Osteoblast (primary cell): ENCODE measurements at places on chromosomes 4 and X. TPM values are rescaled to one million over a fixed set of nuclear protein-coding genes. Genes with fewer than 3 reads are reported as not detected.

GRCh38 chrX:13198056-13198761 lies 121.6 kb downstream of the ATXN3L start:
- no peaks in the 10 kb centered on the region for H3K36me3 ChIP-seq
- no peak for DNase-seq
- no peak overlapping the region for H3K27ac ChIP-seq
- H3K27me3 ChIP-seq: no peaks in the 10 kb centered on the region
- no peaks in the 10 kb centered on the region for H3K4me1 ChIP-seq

GRCh38 chr4:80990851-80991250 lies 39.7 kb upstream of the BMP3 start:
- no peak overlapping the region for H3K4me3 ChIP-seq
- H3K4me1 ChIP-seq: no peaks in the 10 kb centered on the region
- no peak for DNase-seq

GRCh38 chrX:3940000-3940610 lies 226.7 kb upstream of the PRKX start:
- H3K27me3 ChIP-seq: no peaks in the 10 kb centered on the region
- H3K27ac ChIP-seq: no peak overlapping the region
- DNase-seq: peak; percentile 39

- no peak overlapping the region for H3K4me3 ChIP-seq
- H3K36me3 ChIP-seq: no peaks in the 10 kb centered on the region
- DNase-seq: peak; percentile 44
Observed at GRCh38 chr4:8310306-8310705, 40.8 kb downstream of the HTRA3 start.

DNA sequence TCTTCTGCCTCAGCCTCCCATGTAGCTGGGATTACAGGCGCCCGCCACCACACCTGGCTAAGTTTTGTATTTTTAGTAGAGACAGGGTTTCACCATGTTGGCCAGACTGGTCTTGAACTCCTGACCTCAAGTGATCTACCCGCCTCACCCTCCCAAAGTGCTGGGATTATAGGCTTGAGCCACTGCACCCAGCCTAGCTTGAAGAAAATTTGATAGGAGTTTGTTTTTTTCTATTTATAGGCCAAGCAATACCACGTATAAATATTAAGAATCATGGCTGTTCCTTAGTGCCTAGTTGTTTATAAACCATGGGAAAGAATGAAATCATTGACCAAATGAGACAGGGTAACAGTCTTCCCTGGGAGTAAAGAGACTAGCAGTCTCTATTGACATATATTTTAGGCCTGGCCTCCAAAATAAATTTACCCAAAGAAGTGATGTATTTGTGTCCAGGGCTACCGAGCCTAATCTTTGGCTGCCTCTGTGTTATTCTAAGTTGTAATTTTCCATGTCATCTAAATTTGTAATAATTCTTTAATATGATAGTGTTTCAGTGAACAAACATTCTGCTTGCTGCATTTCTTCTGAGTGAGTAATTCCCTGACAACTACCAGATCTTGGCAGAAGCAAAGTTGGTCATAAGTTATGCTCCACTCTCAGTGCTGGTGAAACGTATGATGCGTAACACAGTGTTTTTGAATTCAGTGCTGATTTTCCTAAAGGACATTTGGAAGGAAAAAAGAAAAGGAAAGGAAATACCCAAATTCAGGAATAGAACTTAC lies 10.3 kb downstream of the PKD2 start:
- H3K4me3 ChIP-seq: peak overlapping the region; percentile 54
- peak; percentile 73 for DNase-seq
- peaks cover 18% of the 10 kb centered on the region for H3K36me3 ChIP-seq
- peak overlapping the region; percentile 98 for H3K27ac ChIP-seq
- peaks cover 37% of the 10 kb centered on the region for H3K4me1 ChIP-seq
- H3K27me3 ChIP-seq: no peaks in the 10 kb centered on the region

DNA sequence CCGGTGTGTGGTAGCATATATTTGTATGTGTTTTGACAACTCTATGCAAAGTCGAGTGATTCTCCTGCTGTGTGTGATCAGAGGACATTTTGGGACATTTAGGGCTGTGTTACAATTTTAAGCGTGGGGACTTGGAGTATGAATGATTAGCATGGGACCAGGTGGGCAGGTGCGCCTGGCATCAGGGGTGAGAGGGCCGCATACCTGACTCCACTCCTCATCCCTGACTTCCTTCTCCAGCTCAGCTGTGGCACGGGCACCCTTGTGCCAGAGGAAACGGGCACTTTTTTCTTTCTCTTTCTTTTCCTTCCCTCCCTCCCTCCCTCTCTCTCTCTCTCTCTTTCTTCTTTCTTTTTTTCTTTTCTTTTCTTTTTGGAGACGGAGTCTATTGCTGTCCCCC lies 15.7 kb upstream of the PLCXD1 start:
- no peaks in the 10 kb centered on the region for H3K27me3 ChIP-seq
- DNase-seq: peak; percentile 44
- H3K27ac ChIP-seq: no peak overlapping the region
- no peaks in the 10 kb centered on the region for H3K36me3 ChIP-seq
- H3K4me3 ChIP-seq: no peak overlapping the region

GRCh38 chr4:112001041-112001440 lies 144.2 kb upstream of the FAM241A start:
- no peak overlapping the region for H3K4me3 ChIP-seq
- no peaks in the 10 kb centered on the region for H3K27me3 ChIP-seq
- no peaks in the 10 kb centered on the region for H3K36me3 ChIP-seq
- DNase-seq: peak; percentile 46
- no peak overlapping the region for H3K27ac ChIP-seq
- no peaks in the 10 kb centered on the region for H3K4me1 ChIP-seq

DNA sequence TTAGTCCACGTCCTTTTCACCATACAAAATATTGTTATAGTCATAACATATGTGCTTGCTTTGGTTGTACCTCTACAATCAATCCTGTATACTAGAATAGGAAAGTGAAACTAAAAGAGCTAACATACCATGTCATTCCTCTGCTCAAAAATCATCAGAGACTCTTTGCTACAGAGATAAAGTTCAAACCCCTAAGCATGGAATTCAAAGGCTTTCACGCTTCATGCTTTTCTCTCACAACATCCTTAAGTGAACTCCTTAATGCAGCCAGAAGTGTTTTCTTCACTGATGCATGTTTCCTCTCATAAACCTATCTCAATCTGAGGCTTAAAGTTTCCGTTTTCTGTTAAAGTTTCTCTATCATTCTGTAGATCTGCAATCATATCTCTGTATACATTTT lies 744.6 kb upstream of the IGFBP7 start:
- no peaks in the 10 kb centered on the region for H3K27me3 ChIP-seq
- H3K4me3 ChIP-seq: no peak overlapping the region
- DNase-seq: no peak
- H3K4me1 ChIP-seq: no peaks in the 10 kb centered on the region

DNA sequence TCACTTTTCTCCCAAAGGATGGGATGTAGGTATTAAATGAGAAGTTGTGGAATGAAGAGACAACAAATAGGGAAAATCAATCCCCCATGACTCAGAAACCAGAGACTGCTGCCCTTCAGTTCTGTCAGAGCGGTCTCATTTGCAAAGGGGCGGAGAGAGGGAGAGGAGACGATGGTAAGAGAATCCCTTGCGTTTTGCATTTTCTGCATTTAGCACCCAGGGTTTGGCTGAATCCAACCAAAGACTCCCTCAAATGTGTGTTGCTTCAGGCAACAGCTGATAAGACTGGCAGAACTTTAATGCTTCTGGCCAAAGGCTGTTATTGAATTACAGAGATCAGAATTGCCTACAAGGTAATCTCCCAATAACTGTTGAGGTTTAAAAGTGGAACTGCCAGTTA lies 230.2 kb downstream of the EVC2 start:
- no peak for DNase-seq
- no peaks in the 10 kb centered on the region for H3K36me3 ChIP-seq
- H3K27ac ChIP-seq: no peak overlapping the region
- H3K4me1 ChIP-seq: no peaks in the 10 kb centered on the region
- H3K4me3 ChIP-seq: no peak overlapping the region

DNA sequence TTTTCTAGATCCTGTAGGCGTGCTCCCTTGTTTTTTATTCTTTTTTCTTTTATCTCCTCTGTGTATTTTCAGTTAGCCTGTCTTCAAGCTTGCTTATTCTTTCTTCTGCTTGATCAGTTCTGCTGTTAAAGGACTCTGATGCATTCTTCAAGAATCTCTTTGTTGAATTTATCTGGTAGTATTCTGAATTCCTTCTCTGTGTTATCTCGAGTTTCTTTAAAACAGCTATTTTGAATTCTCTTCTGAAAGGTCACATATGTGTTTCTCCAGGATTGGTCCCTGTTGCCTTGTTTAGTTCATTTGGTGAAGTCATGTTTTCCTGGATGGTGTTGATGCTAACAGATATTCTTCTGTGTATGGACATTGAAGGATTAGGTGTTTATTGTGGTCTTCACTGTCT lies 15.3 kb downstream of the RAB33B start:
- H3K4me3 ChIP-seq: no peak overlapping the region
- DNase-seq: no peak
- H3K4me1 ChIP-seq: no peaks in the 10 kb centered on the region
- H3K27me3 ChIP-seq: no peaks in the 10 kb centered on the region

GRCh38 chr4:48841045-48841827 lies 10.3 kb downstream of the OCIAD1 start:
- no peak overlapping the region for H3K27ac ChIP-seq
- peaks cover 49% of the 10 kb centered on the region for H3K36me3 ChIP-seq
- no peak for DNase-seq
- H3K4me3 ChIP-seq: no peak overlapping the region
- H3K4me1 ChIP-seq: no peaks in the 10 kb centered on the region
- H3K27me3 ChIP-seq: no peaks in the 10 kb centered on the region

- H3K27ac ChIP-seq: no peak overlapping the region
- H3K4me3 ChIP-seq: no peak overlapping the region
- DNase-seq: no peak
- H3K4me1 ChIP-seq: no peaks in the 10 kb centered on the region
Observed at GRCh38 chrX:32153585-32153984, 1057.8 kb downstream of the DMD start.

DNA sequence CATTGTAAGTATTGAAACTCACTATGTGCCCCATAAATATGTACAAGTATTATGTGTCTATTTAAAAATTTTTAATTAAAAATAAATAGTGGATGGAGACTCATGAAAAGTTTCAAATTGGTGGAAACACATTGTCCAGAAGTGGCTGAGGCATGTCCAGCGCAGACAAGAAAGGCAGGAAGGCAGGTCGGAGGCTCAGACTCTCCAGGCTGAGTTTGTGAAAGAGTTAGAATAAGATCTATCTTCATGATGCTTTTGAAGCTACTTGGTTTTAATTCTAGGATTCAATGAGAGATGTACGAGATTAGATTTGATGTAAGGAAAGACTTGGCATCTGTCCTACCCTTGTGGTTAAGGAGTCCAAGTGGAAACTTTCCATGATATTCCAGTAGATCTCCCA lies 19.8 kb downstream of the PNMA6F start:
- no peak overlapping the region for H3K27ac ChIP-seq
- no peak overlapping the region for H3K4me3 ChIP-seq
- H3K27me3 ChIP-seq: peaks cover 12% of the 10 kb centered on the region
- no peak for DNase-seq

GRCh38 chrX:113289503-113289902 lies 448.9 kb upstream of the AMOT start:
- no peak overlapping the region for H3K27ac ChIP-seq
- no peaks in the 10 kb centered on the region for H3K4me1 ChIP-seq
- no peaks in the 10 kb centered on the region for H3K36me3 ChIP-seq
- peaks cover 3% of the 10 kb centered on the region for H3K27me3 ChIP-seq
- H3K4me3 ChIP-seq: no peak overlapping the region

GRCh38 chr4:165077034-165077578 lies 23.4 kb downstream of the TRIM75 start:
- no peaks in the 10 kb centered on the region for H3K27me3 ChIP-seq
- peak; percentile 14 for DNase-seq
- no peak overlapping the region for H3K27ac ChIP-seq
- H3K36me3 ChIP-seq: no peaks in the 10 kb centered on the region
- H3K4me3 ChIP-seq: no peak overlapping the region
- no peaks in the 10 kb centered on the region for H3K4me1 ChIP-seq

DNA sequence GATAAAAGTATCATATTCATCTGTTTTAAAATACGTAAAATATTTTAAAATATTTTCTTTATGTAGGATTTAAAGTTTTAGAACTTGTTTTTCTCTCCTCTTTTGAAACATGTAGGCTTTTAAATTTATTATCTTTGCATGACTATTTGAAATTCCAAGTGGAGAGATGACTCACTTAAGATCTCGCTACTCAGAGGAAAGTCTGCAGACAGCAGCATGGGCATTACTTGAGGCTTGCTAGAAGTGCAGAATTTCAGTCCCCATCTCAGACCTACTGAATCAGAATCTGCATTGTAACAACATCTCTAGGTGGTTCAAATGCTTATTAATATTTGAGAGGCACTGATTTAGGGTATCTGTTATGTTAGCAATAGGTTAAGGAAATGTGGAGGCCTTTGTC lies 225.7 kb upstream of the ARX start:
- no peaks in the 10 kb centered on the region for H3K36me3 ChIP-seq
- H3K27ac ChIP-seq: no peak overlapping the region
- H3K4me3 ChIP-seq: no peak overlapping the region
- no peaks in the 10 kb centered on the region for H3K27me3 ChIP-seq
- H3K4me1 ChIP-seq: no peaks in the 10 kb centered on the region

- H3K27ac ChIP-seq: no peak overlapping the region
- no peaks in the 10 kb centered on the region for H3K4me1 ChIP-seq
- no peak for DNase-seq
- no peak overlapping the region for H3K4me3 ChIP-seq
- H3K27me3 ChIP-seq: no peaks in the 10 kb centered on the region
Observed at GRCh38 chr4:133316909-133317308, 167.8 kb downstream of the PCDH10 start.

DNA sequence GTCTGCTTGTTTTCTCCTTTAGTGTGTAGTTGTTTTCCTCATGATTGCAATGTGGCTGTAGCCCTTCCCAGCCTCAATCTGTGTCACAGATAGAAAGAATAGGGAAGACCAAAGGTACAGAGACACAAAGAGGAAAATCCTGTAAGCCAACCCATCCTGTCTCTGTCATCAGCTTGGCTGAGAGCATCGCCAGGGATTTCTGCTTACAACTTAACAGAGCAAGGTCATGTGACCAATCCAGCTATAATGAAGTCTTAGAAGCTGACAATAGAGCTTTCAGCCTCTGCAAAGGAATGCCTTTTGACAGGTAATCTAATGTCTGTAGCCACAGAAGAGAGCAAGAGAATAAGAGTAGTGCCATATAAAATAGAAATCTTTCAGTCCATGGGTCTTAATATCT lies 1598.0 kb upstream of the AGA start:
- no peaks in the 10 kb centered on the region for H3K27me3 ChIP-seq
- DNase-seq: no peak
- no peaks in the 10 kb centered on the region for H3K36me3 ChIP-seq
- H3K4me3 ChIP-seq: no peak overlapping the region
- no peak overlapping the region for H3K27ac ChIP-seq

Gene ATP1B4
- total RNA-seq: not detected in 2 replicates

Gene RS1
- not detected in 2 replicates for total RNA-seq

Gene SH3D19
- total RNA-seq: 74.9 and 86.0 TPM in 2 replicates

Gene GUCY1A1
- total RNA-seq: 0.29 TPM in 1 of 2 replicates, not detected in the other

Gene KLKB1
- total RNA-seq: under 0.01 TPM in 1 of 2 replicates, not detected in the other

Gene CT45A2
- total RNA-seq: not detected in 2 replicates
